Psoas muscle (tissue), 8 donors: ENCODE measurements at places on chromosomes 13 and 19. TPM values are rescaled to one million over a fixed set of nuclear protein-coding genes. Genes with fewer than 3 reads are reported as not detected.

The ADGRE3 gene
- total RNA-seq = not detected

DNA sequence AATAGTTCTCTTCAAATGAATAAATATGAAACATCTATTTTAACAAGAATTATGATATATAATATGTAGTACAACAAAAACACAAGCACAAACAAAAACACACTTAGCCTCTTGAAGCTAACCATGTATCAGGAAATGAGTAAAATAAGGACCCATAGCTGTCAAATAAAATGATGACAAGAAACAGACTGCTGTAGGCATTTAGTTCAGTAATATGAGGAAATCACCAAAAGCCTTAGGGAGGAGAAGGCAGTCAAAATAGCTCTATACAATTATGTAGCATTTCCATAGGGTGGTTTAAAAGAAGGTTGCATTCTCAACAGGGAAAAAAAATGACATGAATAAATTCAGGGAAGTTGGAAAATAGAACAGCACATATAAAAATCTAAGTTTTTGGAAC is 163.4 kb downstream of the PCDH20 start:
- H3K36me3 ChIP-seq = no peaks in the 10 kb centered on the region
- H3K4me3 ChIP-seq = no peak overlapping the region
- no peak for DNase-seq
- H3K27me3 ChIP-seq = no peaks in the 10 kb centered on the region

The BRCA2 gene
- total RNA-seq = 0.34 TPM

The ZNF571 gene
- 2.0 TPM for total RNA-seq

- no peak for DNase-seq
- H3K36me3 ChIP-seq = no peaks in the 10 kb centered on the region
- no peaks in the 10 kb centered on the region for H3K27me3 ChIP-seq
- H3K4me3 ChIP-seq = no peak overlapping the region
Measured at GRCh38 chr19:9991425-9992191, 18.7 kb downstream of the COL5A3 start.

- no peak overlapping the region for H3K4me3 ChIP-seq
- DNase-seq = no peak
- H3K4me1 ChIP-seq = no peaks in the 10 kb centered on the region
- H3K36me3 ChIP-seq = no peaks in the 10 kb centered on the region
Measured at GRCh38 chr13:57045826-57046546, 94.7 kb upstream of the PRR20A start.

The SIPA1L3 gene
- 6.1 TPM for total RNA-seq

GRCh38 chr13:28047757-28048388 is 52.5 kb downstream of the FLT3 start:
- no peaks in the 10 kb centered on the region for H3K4me1 ChIP-seq
- no peak overlapping the region for H3K4me3 ChIP-seq
- no peaks in the 10 kb centered on the region for H3K27me3 ChIP-seq
- H3K36me3 ChIP-seq = no peaks in the 10 kb centered on the region
- no peak for DNase-seq
- no peak overlapping the region for H3K27ac ChIP-seq
